ENCODE measurements at places on chromosomes 7 and 10.

- no peak for DNase-seq
Measured at GRCh38 chr7:36942025-36942424, 217.7 kb upstream of the AOAH start.

DNA sequence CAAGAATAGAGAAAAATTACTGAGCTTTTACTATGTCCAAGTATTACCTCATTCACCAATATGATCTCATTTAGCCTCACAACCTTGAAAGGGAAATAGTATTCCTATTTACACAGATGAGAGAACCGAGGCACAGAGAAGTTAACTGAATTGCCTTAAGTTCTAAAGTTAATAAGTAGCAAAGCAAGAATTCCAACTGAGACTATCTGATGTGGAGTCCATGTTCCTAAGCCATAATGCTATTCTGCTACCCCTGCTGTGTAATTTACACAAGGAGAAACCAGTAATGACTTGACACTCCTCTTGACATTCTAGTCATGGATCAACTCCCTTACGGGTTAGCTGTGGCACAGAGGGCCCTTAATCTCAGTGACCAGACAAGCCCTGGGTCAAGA lies 60.7 kb downstream of the ABCB4 start:
- DNase-seq: no peak

DNA sequence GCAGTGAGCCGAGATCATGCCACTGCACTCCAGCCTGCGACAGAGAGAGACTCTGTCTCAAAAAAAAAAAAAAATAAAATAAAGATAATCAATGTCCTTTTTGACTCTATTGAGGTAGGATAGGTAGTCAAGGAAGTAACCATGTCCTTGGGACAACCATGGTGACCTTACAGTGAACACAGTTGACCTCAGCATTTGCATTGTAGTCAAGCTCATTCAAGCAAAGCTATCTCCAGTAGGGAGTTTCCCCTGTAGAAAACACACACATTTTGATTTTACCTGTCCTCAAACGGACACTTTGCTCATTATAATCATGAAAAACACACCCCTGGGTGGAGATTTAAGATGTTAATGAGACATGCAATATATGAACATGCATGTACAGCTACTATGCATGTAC lies 171.7 kb downstream of the KIF20B start:
- DNase-seq: no peak

- DNase-seq: no peak
Measured at GRCh38 chr10:94936721-94937120, 1.7 kb upstream of the CYP2C9 start.

- DNase-seq: no peak
Measured at GRCh38 chr7:150927157-150927955, 50.8 kb downstream of the KCNH2 start.

- DNase-seq: peak; percentile 72
Measured at GRCh38 chr10:80493522-80494051, 39.5 kb downstream of the TSPAN14 start.

Data from foreskin fibroblast (primary cell).